ENCODE measurements at places on chromosomes 11 and 22.

DNA sequence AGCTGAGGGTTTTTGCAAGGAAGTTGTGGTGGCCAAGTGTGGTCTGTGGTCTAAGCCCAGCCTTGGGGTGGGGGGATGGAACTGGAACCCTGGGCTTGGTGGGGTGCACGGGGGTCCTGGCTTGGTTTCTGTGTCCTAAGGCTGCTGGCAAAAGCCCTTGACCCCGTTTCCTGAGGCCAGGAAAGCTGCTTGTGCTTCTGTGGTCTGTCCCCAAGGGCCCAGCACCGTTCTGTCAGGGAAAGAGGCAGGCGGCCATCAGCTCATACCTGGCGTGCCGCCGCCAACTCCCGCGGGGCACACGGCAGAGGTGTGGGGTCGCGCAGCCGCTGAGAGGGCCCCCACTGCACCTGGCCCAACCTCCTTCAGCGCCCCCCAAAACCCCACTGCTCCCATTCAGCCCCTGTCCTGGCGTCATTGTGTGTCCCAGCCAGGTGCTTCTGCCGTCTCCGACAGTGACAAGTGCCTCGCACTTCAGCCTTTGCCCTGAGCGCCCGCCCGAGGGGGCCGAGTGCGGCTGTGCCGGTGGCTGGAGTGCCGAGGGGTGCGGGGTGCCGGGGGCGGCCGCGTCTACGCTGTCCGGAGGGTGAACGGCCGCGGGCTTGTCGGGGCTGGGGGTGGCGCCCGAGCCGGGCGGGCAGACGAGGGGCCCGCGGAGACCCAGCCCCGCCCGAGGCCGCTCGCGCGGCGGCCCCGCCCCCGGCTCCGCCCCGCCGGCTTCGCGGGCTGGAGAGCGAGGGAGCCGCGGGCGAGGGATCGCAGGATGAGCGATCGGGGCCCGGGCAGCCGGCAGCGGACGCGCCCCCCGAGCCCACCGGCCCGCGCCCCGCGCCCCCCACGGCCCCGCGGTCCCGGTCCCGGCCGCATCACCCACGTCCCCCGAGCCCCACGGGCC lies at the start of gene CNIH2:
CNIH2 (plus strand) TSS at position 705 of the 892 bp plus-strand sequence. CDS start 282 bp downstream, outside the sequence.
- DNase-seq: no peak

- DNase-seq: no peak
Measured at GRCh38 chr22:44777364-44777755, 25.0 kb downstream of the ARHGAP8 start.

DNA sequence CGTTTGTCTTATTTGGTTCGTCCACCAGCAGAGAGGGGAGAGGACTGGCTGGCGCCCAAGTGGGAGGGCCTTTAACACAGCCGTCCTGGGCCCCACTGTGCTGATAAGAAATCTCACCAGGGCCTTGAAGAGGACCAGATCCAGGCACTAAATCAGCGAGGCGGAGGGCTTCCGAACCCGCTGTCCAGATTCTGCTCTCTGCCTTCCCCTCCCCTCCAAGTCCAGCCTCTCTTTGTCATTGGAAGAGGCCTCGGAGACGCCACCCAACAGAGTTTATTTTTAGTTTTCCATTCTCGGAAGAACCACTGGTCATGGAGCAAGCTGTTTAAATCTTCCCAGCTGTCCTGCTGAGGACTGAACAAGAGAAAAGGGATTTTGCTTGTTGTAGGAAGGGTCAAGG lies 9.3 kb upstream of the FXYD6 start:
- DNase-seq: no peak

DNA sequence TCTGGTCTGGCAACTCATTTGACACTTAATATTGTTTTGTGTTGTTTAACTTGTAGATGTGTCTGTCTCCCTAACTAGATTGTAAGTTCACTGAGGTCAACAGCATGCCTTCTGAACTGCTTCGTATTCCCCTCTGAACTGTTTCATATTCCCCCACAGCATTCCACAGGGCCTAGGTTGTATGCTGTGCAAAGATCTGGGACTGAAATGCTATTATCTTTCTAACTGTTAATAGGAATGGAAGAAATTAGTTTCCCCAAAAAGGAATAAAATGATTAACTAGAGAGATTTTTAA lies 38.2 kb downstream of the ZNRF3 start:
- no peak for DNase-seq

DNA sequence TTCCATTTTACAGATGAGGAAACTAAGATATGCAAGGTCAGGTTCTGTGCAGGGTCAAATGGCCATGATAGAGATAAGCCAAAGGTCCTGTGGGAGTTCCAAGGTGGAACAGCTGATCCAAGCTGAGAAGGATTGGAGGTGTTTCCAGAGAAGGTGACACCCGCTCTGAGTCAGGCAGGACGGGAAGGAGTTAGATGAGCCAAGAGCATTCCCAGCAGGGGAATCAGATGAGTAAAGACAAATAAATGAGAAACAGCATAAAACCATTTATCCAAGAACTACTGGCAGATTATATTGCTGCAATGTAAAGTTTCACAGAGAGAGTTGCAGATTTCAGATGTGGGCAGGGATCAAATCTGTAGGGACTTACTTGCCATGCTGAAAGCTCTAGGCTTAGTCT lies 18.9 kb upstream of the HEPHL1 start:
- DNase-seq: no peak

DNA sequence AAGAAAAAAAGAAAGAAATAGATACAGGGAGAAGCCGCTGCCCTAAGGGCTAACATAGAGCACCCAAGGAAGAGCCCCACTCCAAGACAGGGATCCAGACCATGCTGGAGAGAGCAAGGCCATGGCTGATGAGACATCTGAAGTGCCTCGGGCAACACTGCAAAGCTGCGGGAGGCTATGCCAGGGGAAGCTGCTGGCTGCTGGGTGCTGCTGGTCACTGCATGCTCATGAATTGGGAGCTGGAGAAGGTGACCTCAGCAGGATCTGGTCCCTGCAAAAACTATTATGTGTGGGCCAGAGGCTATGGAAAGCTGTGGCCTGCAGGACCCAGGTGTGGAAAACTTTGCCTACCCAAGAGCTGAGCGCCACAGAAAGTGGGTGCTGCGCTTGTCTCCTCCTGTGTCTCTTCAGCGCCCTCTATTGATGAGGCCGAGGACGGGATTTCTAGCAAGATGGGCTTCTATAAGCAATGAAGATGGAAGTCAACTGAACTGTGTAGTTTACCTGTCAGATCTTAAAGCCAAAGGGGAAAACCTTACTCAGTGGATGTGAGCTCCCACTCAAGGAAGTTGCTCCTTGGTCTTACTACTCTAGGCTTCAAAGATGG lies 17.3 kb upstream of the SLC29A2 start:
- DNase-seq: peak; percentile 75

DNA sequence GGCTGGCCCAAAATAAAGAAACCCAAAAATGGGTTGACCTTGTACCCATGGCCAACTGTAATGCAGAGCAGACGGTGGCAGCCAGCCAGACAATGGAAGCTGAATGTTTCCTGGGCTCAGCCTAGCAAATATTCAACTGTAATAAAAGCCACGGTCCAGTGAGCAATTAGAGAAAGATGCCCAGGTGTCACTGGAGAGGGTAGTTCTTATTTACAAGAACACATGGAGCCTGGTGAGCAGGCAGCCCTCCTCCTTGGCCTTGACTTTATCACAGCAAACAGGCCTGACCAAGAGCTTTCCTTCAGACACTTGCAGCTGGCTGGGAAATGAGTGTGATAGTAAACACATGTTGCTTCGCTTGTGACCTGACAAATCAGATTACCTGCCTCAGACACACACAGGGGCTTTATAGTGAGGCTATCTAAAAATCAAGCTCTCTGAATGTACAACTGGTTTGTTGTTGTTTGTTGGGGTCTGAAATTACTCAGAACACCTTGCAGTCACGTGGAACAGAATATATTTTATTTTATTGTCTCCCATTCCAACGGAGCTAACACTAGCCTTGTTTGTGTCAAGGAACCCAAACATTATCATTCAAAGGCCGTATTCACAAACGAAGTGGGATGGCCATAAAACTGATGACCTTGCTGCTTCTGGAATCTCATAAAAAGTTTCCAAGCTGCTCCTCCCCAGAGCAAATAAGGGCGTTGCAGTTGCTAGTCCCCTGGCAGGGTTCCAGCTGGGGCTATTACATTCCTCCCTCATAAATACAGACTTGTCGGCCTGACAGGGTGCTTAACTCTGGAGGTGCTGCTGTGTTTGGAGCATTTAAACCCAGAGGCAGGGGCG lies 161.1 kb downstream of the BBOX1 start:
- no peak for DNase-seq

GRCh38 chr11:64292460-64293254 lies 1.6 kb downstream of the KCNK4 start:
- DNase-seq: peak; percentile 24

DNA sequence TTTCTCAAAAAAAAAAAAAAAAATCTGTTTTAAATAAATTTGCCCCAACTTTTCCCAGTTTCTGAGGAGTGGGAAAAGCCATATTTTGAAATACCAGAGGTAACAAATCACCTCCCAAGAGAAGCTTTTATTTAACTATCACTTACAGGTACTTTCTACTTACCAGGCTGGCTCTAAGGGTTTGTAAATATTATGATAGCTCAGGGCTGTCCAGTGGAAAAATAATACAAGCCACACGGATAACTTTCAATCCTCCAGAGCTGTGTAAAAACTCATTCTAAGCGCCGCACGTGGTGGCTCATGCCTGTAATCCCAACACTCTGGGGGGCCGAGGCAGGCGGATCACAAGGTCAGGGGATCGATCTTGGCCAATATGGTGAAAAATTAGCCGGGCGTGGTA lies 5.6 kb upstream of the SEC14L4 start:
- no peak for DNase-seq

DNA sequence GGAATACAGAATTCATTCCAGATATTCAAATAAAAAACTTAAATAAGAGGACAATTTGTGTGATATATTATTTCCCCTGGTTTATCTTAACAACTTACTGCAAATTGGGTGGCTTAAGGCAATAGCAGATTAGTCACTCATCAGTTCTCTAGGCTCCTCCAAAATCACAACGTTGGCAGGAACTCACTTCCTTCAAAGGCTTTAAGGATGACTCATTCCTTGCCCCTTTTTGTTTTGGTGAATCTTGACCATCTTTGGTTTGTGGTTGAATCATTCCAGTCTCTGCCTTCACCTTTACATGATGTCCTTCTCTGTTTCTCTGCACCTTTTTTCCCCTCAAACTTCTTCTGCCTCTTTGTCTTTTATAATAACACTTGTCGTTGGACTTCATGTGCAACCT lies 3.4 kb downstream of the OR10AG1 start:
- DNase-seq: no peak

DNA sequence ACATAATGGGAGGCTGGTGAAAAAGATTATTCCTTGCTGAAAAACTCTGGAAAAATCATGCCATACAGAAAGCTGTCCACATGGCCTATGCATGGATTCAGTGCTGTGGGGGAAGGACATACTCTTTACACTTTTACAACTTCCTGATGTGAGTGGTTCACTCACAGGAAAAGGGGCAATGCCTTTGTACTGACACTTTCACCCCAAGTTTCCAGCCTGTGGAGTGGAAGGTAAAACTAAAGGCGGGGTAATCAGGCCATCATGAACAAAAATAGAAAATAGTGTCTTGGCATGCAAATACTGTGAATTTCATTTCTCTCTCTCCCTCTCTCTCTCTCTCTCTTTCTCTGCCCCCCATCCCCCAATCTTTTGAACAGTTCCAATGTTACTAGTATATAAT lies 281.8 kb downstream of the ETS1 start:
- no peak for DNase-seq

DNA sequence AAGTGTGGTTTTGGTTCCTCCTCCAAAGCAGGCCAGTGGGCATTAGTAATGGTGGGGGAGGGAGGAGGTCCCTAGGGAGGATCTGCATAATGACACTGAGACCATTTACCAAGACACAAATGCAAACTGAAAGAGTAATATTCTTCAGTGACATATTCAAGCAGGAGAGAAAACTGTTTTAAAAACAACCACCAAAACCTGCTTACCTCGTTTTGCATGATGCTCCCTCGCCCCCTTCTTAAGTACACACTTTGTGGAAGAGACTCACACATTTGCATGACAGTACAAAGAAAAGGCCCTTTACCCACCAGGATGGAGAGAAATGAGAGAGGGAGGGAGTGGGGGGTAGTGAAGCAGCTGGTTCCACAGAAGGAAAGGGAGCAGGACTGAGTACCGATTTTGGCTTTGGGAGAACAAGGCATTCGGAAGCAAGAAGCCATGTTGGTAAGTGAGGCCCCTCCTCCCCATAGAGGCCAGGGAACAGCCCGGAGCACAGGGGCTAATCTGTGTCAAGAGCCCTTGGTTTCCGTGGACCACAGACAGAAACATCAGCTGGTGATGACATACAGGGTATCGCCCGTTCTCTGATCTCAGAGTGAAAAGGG lies 13.0 kb upstream of the OPCML start:
- no peak for DNase-seq

GRCh38 chr11:11782532-11783110 lies 59.2 kb upstream of the USP47 start:
- no peak for DNase-seq

DNA sequence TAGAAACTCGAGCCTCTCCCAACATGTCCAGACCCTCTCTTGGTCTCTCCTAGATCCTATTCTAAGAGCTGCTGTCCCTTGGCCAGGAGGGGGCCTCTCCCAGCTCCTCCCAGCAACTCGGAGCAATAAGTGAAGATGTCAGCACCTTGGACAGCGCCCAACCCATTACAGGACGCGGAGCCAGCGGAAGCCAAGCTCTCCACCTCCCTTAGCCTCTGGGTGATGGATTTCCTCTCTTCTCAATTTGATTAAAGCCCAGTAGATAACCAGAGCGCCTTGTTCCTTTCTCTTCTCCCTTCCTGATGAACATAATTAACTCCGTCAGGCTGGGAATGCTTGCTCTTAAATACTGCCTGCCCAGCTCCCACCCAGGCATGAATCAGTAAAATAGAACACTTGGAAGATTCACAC lies 26.2 kb upstream of the TPBGL start:
- DNase-seq: peak; percentile 80

- DNase-seq: peak; percentile 11
Measured at GRCh38 chr11:67119585-67120391, 725 bp downstream of the KDM2A start.

GRCh38 chr11:45484326-45484883 lies 181.0 kb downstream of the CHST1 start:
- no peak for DNase-seq

DNA sequence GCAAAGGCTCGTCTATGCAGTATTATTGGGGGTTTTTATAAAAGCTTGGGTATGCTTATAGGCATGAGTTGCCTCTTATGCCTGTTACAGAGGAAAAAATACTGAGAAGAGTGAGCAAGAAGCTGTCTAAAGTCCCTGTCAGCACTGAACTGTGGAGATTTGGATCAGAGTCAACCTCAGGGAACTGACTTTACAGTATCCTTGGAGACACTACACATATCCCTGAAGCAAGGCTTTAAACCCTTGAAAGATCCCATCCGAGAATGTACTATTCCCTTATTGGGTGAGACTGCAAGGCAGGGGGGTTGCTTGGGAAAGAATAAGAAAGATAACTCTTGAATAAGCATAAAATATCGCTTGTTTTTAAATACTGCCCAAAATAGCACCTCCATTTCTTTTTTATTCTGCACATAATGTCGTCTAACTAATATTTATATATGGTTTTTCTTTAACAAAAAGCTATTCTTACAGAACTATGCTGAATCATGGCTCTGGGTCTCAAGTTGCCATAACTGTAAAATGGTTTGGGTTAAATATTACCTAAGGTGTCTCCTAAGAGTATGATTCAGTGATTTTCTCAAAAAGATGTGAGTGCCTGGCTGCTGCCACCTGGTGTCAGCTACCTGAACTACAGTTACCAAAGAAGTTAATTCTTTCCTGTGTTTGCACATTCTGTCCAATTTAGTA lies 1062.8 kb downstream of the DLG2 start:
- DNase-seq: peak; percentile 30

GRCh38 chr11:47924184-47924691 lies 56.1 kb upstream of the PTPRJ start:
- DNase-seq: peak; percentile 45

All from inflammatory macrophage treated with lipopolysaccharide for 4 hours (primary cell).